HT1080 (cell line): ENCODE measurements at places on chromosomes 4 and X. TPM values are rescaled to one million over a fixed set of nuclear protein-coding genes. Genes with fewer than 3 reads are reported as not detected.

DNA sequence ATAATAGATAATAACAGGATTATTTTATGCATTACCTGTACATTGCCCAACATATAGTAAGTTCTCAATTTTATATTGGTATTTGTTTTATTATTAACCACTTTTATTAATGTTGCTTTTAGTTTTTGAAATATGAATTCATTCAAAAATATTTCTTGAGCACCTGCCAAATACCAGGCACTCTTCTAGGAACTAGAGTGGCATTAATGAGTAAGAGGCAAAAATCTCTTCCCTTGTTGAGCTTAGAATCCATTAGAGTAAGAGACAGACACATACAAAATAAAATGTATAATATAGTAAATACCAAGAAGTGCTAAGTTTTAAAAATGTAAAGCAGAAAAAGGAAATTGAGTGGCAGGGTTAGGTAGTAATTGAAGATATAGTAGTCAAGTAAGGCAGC is 45.8 kb downstream of the TET2 start:
- no peak for DNase-seq

CHRDL1 gene
- total RNA-seq: 3.9 and 4.1 TPM in 2 replicates

PHKA1 gene
- total RNA-seq: 6.9 and 8.3 TPM in 2 replicates

ANKRD50 gene
- total RNA-seq: 9.8 and 11.8 TPM in 2 replicates

GLUD2 gene
- 0.30 and 0.34 TPM in 2 replicates for total RNA-seq

GRCh38 chrX:17606231-17606630 is 131.1 kb upstream of the SCML1 start:
- no peak for DNase-seq

- peak; percentile 95 for DNase-seq
Observed at GRCh38 chr4:110361921-110362320, 114.0 kb upstream of the ENPEP start.

- no peak for DNase-seq
Observed at GRCh38 chr4:123553733-123554637, 157.4 kb downstream of the SPRY1 start.

DNA sequence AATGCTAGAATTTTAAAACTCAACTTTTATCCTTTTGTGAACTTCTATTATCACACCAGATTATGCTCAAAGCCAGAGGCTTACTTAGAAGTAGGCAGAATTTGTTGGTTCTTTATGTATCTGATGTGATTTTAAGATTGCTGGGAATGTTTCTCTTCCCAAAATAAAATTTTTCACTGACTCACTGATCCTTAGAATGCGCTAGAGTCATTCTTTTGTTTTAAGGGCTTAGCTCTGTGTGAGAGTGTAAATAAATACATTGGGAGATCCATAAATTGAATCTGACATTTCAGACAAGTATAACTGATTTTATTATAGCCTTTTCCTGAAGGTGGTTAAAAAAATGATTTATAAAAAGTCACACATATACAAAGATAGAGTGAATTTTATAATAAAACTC is 101.3 kb downstream of the LARP1B start:
- no peak for DNase-seq

SERPINA7 gene
- not detected in 2 replicates for total RNA-seq
